ENCODE measurements at places on chromosomes 4 and X.

- DNase-seq, result no peak
Observed at GRCh38 chrX:131216828-131217227, 72.3 kb downstream of the IGSF1 start.

DNA sequence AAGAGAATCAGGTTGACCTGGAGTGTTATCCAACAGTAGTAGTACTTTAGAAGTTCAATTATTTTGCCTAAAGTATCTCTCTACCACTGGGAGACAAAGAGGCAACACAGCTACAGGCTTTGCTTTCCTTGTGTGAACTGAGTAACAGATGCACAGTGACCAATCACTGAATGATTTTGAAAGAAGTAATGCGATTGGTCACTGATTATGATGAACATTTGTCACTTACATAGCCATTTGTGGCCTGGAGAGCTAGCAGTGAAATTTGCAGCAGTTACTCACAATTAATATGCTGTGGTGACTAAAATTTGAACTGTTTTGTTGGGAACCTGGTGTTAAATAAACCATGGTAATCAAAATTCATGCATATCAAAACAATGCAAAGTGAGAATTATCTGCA lies 508.7 kb upstream of the DIPK2B start:
- DNase-seq, result no peak

DNA sequence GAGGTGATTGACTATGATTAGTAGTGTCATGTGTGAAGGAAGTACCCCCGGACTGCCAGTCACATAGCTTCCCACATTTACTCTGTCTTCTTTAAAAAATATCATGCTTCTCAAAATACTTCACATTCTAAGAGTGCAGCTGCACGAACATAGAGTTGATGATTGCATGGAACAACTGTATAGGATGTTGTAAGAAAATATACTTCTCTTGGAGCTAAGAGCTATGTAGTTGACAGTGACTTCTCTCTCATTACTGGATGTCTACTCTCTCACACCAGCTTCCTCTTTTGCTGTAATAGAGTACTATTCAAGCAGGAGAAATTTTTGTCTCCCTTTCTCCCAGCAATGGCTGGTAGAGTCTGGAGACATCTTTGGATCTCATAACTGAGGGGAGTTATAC lies 99.4 kb upstream of the PUDP start:
- no peak for DNase-seq

DNA sequence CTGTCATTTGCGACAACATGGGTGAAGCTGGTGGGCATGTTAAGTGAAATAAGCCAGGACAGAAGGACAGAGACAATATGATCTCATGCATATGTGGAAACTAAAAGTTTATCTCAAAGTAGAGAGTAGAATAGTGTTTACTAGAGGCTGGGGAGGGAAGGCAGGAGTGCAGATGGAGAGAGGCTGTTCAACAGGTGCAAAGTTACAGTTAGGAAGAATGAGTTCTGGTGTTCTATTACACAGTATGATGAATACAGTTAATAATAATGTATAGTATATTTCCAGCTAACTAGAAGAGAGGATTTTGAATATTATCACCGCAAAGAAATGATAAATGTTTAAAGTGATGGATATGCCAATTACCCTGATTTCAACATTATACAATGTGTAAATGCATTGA lies 69.8 kb downstream of the FBXL5 start:
- DNase-seq, result no peak

DNA sequence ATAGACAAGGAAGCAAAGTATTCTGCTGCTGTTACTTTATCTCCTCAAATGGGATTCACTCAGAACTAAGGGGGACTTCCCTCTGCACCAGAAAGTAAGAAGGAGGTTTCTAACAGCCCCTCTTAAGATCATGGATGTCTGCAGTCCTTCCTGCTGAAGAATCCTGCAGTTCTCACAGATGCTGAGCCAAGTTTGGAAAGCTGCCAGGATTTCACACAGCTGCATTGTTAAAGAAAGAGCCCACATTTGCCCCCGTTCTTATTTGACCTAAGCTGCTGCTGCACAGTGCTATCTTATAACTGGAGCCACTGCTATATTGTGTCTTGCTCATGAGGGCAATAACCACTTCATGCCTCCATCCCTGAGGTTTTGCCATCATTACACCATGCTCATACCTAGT lies 81.1 kb downstream of the FAAH2 start:
- DNase-seq, result no peak

DNA sequence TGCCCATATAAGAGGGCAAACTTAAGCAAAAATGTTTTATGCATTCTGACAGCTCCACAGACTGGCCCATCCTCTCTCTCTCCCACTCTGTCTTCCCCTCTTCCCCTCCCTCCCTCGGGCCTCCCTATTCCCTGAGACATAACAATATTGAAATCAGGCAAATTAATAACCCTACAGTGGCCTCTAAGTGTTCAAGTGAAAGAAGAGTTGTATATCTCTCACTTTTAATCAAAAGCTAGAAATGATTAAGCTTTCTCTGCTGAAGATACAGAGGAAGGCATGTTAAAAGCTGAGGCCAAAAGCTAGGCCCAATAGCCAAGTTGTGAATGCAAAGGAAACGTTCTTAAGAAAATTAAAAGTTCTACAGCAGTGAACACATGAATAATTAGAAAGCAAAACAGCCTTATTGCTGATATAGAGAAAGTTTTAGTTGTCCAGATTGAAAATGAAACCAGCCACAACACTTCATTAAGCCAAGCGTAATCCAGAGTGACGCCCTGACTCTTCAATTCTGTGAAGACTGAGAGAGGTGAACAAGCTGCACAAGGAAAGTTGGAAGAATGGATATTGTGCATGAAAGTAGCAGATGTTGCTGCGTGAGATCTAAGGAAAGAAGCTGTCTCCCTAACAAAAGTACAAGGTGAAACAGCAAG lies 54.9 kb downstream of the USO1 start:
- no peak for DNase-seq

DNA sequence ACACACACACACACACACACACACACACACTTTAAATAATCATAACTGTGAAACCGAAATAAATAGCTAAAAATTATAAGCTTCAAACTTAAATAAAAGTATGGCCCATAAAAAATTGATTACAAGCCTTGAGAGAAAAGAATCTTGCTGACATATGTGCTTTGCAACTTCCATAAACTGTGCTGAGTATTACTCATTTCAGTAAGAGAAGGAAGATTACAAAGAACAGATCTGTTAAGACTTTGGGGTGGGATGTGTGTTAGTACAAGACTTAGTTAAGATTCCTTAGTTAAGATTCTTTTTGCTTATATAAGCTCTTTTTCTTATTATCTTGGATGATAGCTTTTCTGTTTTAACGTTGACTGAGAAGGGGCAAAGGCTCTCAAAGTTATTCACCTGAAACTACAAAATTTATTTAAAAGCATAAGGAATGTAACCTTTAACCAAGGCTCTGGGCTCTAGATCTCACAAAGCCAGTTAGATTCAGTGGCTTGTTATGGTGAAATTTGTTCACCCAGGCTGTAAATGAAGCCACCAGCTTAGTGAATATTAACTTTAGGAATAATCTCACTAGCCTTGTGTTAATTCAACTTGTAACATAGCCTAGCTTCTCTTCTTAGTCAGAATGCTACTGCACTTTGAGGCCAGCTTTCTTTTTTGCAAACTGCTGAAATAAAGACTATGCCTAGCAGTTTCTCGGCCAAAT lies 58.2 kb downstream of the ARSJ start:
- DNase-seq, result no peak

- DNase-seq, result peak; percentile 26
Observed at GRCh38 chr4:173013232-173013930, 155.2 kb upstream of the GALNT7 start.

DNA sequence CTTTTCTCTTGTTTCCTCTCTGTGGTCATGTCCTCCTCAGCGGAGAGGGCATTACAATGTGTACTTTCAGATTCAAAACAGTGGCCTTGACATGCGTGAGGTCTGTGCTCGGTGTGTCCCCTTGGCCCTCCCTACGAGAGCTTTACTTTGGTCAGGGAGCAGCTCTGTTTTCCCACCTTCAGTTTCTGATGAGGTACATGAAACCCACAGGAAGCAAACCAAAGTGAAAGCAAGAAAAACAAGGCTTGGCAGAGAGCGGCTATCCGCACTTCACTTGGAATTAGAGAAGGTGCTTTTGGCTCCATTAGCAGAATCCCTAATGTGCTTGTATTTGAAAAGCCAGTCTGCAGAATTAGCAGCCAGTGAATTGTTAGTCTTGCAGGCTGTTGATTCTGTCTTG lies 19.5 kb upstream of the BOD1L1 start:
- DNase-seq, result no peak

DNA sequence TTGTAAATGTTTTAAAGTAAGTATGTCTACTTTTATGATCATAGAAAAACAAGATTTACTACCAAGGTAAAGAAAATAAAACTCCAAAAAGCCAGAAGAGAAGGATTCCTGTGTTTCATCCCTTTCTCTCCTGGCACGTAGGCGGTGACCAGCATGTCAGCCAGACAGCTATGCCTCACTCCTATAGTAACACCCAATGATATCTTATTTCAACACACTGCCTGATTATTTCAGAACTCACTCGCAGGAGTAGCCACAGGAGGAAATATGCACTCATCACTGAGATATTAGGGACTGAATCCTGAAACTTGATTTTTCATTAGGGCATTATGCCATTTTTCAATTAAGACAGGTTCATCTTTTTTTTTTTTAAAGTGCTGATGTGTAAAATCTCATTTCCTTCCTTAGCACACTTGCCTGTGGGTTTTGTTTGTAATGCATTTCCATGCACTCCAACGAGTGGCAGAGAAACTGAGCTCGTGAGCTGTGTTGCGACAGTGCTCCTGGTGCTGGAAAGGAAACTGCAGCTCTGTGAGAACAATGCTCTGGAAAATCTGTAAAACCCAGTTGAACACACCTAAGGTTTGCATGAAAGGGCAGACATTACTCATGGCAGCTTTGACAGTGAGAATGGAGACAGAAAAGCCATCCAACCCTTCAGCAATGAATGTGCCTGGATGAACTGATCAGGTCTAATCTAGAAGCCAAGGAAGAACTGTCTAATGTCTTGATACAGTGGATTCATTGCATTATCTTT lies 18.2 kb downstream of the RAI2 start:
- DNase-seq, result no peak

DNA sequence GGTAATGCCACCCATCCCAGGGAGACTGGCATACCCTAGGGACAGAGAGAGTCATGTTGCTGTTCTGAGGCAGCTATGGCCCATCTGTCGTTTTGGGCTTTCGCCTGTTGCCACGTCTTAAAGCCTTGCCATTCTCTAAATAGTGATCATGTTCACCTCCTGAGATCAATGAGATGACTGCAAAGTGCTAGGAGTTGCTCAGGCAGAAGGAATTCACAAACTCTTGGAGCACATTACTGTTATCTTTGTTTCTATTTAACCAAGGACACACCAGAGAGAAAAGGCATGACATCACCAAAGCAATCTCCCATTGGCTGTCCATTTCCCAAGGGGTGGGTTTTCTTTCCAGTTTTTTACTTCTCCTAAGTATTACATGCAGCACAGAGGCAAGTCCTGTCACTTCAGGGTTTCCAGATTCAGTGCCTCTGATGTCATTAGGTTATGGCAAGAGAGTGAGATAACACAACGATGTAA lies 37.1 kb upstream of the SETD7 start:
- DNase-seq, result no peak

DNA sequence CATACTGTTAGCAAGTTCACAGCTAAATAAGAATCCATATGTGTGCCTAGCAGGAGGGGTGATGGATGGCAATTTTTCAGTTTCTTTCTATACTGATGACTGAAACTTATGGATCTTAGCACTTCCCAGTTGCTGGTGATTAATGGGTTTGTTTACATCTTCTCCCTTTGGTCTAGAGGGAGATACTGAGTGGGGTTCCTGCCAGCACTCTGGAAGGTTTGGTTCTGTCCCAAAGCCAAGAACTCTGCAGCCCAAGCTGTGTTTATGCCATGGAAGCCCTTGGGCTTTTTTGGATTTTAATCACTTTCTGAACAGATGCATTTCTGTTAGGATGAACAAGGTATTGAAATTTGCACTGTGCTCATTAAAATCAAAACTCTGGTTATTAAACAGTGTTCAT lies 43.5 kb downstream of the DDIT4L start:
- DNase-seq, result no peak

DNA sequence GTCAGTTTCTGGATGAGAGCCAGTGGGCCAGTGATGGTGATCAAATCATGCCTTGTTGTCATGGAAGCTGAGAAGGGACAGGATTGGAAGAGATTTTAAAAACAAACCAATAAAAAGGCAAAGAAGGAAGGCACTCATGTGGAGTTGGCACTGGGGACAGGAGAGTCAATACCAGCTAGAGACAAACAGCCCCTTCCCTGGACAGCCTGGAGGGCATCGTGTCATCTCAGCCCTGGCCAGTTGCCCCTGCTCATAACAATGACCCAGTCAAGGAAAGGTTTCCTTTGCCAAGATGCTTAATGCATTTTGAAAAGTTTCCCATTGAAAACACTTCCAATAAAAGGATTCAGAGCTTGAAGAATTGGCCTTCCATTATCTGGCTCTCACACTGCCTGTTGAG lies 55.5 kb downstream of the SCML1 start:
- no peak for DNase-seq

GRCh38 chr4:8260656-8261111 lies 8.9 kb upstream of the HTRA3 start:
- DNase-seq, result no peak

DNA sequence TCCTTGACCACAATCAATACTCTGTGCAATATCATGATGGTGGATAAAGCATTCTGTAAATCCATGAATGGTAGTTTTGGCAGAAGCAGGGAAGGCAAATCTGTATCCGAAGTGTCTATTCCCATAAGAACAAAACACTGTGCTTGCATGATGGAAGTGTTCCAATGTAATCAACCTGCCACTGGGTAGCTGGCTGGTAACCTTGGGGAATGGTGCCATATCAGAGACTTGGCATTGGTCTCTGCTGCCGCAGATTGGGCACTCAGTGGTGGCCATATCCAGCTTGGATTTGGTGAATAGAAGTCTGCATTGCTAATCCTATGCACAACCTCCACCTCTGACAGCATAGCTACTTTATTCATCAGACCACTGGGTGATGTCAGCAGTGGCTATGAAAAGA lies 114.3 kb upstream of the EMCN start:
- DNase-seq, result no peak

DNA sequence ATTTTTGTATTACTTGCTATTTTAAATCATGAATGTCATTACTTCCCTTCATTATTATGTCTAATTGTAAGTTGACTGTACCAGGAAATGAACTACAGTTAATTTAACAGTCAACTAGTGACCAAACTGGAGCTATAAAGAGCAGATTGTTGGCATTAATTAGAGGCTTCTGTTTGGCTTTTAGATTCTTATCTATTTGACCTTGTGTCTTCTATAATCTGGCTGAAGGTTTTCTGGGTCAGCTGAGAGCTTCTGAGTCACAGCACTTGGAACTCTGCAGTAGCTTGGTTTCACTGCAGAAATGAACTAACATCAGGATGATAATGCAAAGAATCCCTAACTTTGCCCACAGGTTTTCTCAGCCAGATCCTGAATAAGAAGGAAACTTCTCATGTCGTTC lies 169.2 kb upstream of the LEF1 start:
- no peak for DNase-seq

DNA sequence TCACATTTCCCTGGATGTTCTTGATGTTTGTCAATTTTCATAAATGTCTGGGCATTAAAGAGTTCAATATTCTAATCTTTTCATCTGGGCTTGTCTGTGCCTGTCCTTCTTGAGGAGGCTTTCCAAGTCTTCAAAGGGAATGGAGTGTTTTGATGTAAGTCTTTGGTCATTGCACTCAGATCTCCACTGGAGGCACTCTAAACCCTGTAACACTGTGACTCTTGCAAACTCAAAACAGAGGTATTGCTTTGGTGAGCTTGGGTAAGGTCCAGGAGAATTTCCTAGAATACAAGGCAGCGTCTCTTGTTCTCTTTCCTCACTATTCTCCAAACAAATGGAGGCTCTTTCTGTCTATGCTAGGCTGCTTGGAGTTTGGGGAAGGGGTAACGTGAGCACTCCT lies 1118.1 kb upstream of the PABPC4L start:
- no peak for DNase-seq

Measured in stimulated activated CD4-positive, alpha-beta T cell treated with anti-CD3 and anti-CD28 coated beads, Interleukin-1b, Interleukin-23, amount 100 ng/mL, for 1 hour (primary cell).